ENCODE measurements at places on chromosomes 11 and 22.

GRCh38 chr11:27464289-27464696 lies 8.3 kb downstream of the LGR4 start:
- no peak for DNase-seq

GRCh38 chr11:44905131-44905866 lies 45.4 kb downstream of the TP53I11 start:
- peak; percentile 79 for DNase-seq

DNA sequence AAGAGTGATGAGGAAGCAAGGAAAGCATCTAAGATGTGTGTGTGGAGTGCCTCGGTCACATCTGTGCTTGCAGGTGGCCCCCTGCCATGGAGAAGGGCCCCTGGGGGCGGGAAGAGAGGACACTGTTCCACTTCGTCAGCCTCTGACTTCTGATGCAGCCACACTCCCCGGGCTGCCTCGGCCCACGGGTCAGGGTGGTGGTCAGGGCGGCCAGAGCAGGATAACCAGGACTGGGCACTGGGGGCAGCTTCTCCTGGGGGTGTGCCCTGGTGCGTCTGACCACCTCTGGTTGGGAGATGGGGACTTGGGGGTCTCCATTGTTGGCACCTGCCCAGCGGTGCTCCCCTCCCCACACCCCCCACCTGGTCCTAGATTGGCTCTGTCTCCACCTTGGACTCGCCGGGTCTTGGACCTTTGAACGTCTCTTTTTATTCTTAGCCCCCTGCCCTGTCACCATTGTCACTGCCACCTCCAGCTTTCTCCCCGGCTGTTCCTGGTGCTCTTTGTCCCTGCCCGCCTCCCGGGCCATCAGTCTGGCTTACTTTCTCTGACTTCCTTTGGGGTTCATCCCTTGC lies 114.4 kb downstream of the KIAA1671 start:
- no peak for DNase-seq

DNA sequence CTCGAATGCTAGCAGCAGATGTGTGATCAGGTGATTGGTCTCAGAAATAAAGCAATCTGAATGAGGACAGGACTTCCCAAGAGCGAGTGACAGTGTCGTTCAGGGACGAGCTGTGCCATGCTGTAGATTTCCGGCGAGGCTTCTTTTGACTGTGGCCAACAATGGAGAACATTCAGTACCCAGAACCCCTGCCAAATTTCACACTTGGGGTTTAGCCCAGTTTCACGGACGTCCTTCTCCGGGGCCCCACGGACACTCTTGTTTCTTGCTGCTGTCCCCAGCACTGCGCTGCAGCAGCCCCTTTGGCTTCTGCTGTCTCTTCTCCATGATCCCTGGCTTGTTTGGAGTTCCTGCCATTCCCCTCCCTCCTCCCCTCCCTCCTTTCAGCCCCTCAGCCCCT lies 115.1 kb upstream of the GRAMD1B start:
- DNase-seq: no peak

DNA sequence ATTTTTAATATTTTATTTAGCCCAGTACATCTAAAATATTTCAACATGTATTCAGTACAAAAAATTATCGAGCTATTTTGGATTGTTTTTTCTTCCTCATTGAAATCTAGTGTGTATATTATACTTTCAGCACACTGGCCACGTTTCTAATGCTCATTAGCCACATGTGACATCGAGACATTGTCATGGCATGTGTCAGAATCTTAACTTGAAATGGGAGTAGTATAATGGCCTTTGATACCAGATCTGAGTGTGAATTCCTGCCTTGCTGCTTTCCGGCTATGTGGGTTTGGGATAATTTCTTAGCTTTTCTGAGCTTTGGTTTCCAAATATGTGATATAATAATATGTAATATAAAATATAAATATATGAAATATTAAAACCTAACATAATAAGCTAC lies 54.3 kb downstream of the BCL2L13 start:
- no peak for DNase-seq

- DNase-seq: no peak
Measured at GRCh38 chr11:63845911-63846310, 7.0 kb downstream of the MARK2 start.

DNA sequence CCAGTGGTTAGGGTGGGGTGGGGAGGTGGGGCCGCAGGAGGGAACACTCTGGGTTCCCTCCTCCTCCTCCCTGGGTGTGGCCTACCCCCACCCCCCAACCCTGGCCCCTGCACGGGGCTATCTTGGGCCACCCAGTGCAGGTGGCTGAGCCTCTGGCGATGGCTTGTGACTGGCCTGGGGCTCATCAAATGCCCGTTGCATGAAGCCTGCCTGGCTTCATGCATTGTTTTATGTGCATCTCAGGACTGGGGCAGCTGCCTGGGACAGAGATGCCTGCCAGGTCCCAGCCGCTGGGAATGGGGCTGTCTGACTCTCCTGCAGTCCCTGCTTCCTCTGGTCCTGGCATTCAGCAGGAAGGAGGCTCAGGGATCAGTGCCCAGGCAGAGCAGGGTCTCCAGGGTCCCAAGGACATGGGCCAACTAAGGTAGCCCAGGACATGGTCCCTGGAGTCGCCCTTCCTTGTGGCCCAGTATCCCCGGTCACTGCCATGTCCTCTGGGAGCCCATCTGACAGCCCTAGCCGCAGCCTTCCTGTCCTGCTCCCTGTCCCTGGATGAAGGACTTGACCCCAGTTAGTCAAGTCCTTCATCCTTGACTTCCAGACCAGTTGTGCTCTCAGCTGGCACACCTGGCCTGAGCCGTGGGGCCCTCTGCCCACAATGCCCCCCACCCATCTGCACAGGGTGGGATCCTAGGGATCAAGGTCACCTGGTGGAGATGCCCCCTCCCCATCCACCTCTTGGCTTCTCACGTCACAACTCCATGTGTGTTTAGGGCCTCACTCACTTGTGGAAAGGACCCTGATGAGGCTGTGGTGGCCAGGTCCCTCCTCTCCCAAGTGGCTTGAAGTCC lies 112.1 kb upstream of the FGF3 start:
- DNase-seq: no peak

DNA sequence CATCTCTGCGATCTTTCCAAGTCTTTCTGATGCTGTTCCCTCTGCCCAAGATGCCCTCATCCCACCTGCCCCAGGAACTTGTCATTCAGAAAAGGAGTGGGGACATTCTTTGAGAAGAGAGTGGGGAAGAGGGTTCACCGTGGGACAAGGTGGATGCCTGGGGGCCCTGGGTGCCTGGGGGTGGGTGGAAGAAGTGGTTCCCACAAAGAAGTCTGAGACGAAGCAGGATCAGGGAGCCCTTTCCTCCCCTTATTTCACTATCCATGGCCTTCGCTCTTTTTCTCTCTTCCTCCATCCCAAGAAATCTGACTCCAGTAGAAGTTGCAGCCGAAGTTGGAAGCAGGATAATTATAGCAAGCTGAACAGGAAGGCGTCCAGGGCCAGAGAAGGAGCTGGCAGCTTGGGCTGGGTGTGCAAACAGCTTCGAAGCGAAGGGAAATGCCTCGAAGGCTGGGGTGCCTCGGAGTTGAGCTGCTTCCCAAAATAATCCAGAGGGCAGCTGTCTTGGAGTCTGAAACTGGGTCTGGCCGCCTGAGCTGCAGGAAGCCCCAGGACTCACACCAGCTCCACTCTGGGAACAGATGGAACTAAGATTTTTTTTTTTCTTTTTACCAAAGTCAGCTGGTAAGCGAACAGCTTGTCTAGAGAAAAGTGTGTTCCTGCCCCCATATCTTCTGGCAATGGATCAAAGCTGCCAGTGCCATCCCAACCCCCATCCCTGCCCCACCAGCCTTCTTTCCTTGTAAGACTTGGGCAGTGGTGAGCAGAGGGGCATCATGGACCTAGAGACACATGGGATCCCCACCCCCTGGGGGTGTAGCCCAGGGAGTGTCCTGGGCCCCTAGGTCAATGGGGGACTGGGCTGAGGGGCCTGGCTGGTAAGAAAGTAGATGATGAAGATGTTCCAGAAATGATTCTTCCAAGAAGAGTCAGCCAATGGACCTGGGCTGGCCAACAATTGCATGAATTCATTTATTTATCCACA lies 31.5 kb downstream of the PARVG start:
- no peak for DNase-seq

GRCh38 chr11:10558288-10558687 lies 10.2 kb downstream of the LYVE1 start:
- DNase-seq: no peak

DNA sequence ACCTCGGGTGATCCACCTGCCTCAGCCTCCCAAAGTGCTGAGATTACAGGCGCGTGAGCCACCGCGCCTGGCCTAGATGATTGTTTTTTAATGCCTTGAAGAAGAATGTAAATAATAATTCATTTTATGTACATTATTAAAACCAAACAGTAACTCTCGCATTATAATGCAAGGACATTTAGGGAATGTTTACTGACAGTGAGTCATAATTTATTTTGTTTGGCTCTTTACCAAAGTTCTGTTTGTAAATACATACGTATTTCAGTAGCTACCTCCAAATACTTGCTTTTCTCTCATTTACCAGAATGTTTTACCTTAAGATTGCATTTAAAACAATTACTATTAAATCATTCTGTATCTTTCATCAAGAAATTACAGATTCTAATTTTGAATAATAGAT lies 3.0 kb downstream of the RAB39A start:
- DNase-seq: no peak

DNA sequence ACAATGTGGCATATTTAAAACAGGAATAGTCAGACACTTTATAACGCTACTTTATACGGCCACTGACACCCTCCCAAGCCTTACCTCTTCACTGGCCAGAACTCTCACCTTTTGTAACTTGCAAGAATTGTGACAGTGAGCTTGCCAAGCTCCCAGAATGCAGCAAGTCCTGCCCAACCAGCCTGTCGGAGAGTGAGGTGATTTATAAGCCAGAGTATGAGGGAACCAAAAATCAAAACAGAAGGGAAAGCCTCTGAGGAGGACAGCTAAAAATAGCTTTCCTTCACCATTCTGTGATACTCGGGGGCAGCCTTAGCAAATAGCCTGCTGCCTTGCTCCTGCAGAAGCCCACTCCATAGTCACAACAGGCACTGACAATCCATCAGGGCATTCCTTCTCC lies 229.7 kb downstream of the FAM76B start:
- DNase-seq: no peak

DNA sequence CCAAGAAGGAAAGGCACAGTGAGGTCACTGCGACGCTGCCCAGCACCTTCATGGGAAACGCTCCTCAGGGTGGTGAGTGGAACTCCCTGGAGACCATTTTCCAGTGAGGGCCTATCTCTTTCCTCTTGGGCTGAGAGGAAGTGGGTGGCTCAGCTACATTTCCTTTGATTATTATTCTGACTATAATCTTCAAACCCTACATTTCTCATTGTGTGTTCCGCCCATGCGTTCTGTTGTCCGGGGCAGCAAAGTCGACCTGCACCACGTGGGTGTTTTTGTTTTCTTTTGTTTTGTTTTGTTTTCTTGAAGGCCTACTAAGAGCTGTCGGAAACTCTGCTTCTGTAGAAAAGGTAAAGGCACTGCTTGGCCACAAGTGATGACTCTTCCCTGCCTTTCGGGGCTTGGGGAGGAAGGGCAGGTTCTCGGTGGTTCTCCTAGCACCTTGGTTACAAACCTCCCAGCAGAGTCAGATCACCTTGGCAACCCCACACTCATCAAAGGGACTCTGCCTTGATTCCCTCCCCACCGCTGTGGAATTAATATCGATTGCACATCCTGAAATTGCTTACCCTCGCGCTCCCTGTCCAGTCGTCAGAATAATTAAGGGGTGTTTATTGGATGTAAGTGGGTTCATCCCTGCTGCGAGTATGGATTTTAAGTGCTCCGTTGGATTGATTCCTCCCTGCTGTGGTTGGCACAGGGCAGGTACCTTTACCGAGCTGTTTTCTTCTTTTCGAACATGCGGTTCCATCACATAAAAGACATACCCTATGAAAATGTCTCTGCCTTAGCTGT lies 7.3 kb downstream of the PARVB start:
- no peak for DNase-seq

GRCh38 chr11:123977731-123978347 lies at the start of gene OR10S1:
TSS of gene OR10S1 (minus strand) at chr11:123977781. CDS start at chr11:123977664, 117 bp downstream.
- DNase-seq: no peak

DNA sequence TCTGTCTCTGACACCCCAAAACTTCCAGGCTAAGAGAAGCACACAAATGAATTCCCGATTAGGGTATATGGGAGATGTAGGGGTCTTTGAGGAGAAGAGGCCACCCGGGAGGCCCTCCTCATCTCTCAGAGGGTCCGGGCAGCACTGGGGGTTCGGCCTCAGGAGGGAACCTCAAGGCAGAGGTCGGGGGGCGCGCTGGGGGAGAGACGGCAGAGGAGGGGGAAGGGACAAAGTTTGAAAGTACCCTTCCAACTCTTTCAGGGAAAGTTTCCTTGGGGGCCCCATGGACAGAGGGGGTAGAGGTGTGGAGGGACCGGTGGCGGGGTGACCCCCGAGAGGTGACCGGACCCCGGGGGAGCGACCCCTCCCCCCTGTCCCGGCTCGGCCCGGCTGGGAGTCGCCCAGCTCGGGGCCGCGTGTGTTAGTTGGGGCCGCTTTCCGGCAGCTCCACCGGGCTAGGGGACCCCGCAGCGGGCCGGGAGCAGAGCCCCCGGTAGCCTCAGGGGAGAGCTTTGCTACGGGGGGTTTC lies 3.3 kb upstream of the GCAT start:
- DNase-seq: no peak

DNA sequence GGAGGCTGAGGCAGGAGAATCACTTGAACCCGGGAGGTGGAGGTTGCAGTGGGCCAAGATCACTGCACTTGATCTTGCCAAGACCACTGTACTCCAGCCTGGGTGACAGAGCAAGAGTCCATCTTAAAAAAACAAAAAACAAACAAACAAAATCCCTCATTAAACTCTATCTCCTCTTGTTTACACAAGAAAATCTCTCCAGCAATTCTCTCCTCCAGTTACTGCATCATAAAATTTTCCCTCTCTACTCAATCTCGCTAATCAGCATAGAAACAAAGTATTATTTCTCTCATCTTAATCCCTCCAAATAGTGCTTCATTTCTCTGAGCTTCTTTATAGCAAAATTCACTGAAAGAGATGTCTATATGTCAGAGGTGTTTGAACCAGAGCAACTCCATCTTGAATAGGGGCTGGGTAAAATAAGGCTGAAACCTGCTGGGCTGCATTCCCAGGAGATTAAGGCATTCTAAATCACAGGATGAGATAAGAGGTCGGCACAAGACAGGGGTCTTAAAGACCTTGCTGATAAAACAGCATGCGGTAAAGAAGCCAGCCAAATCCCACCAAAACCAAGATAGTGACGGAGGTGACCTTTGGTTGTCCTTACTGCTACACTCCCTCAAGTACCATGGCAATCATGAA lies 19.8 kb downstream of the MTMR2 start:
- DNase-seq: no peak

DNA sequence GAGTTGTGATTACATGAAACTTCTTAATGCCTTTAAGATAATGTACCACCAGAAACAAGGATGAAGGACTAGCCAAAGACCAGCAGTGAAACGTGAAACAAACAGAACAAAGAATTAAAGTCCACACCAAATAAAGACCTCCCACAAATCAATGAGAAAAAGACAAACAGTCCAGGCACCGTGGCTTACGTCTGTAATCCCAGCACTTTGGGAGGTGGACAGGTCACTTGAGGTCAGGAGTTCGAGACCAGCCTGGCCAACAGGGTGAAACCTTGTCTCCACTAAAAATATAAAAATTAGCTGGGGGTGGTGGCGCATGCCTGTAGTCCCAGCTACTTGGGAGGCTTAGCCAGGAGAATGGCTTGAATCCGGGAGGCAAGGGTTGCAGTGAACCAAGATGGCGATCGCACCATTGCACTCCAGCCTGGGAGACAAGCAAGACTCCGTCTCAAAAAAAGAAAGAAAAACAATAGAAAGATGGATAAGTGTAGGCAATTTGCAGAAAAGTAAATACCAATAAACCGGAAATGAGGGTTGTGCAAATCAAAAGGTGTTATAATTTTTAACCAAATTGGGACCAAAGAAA lies 167.8 kb upstream of the GRK3 start:
- DNase-seq: no peak
